ENCODE measurements at places on chromosomes 13 and 19.

DNA sequence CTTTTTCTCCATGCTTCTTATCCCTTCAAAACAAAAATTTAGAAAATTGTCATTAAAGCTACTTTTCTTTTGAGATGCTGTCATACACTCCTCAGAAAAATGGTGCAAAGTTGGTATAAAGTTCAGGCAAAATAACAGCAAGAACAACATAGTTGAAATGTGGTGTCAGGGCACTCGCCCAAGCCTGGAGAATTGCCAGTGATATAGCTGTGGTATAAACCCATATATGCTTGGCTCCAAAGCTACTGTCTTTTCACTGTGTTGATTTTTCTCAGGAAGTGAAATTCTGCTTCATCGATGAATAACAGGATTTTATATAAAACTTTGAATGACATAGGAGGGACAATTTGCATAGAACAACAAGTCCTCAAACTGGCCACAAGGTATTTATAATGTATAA lies 2532.9 kb downstream of the PCDH9 start:
- no peak for DNase-seq

DNA sequence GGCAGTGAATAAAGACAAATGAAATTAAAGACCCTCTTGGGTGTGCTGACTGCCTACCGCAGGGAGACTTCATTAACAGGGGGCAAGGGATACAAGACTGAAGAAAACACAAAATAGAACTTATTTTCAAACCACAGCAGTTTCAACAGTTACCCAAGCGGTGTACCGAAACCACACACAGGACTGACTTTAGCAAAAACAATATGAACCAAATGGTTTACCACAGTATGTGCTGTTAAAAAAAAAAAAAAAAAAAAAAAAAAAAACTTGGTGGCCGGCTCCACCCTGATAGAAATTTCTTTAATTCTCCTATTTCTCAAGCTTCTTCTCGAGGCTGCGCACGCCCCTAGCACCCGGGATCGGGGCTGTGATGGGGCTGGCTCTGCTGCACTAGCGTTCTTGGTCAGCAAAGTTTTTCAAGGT lies 42.6 kb downstream of the KLF2 start:
- peak; percentile 74 for DNase-seq

DNA sequence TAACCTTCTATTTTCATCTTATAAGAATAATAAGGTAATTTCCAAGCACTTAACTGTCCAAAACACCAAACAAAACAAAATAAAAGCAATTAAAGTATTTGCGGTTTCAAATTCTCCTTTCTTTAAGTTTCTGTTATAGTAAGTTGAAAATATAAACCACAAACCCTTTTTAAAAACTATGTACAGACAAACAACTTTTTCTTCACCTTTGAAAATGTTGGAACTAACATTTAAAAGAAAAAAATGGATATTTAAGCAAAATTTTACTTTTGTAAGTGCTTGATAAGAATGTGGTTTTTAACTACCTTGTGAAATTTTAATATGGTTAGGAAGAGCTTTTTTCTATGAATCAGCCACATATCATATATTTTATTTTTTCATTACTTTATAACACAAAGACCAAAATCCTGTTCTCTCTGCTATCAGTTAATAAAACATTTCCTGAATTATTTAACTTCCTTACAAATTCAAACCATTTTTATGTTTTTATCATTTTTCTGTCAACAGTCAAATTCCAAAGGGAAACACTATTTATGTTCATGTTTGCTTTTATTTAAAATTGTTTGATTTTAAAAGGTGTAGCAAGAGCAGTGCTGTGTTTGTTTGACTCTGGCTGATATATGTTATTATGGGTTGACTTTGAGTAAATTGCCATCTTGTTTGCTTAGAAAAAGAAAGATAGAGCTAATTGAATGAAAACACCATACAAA lies 554.1 kb upstream of the KLHL1 start:
- DNase-seq: peak; percentile 66

GRCh38 chr13:27975564-27976361 lies 6.6 kb upstream of the CDX2 start:
- DNase-seq: no peak

DNA sequence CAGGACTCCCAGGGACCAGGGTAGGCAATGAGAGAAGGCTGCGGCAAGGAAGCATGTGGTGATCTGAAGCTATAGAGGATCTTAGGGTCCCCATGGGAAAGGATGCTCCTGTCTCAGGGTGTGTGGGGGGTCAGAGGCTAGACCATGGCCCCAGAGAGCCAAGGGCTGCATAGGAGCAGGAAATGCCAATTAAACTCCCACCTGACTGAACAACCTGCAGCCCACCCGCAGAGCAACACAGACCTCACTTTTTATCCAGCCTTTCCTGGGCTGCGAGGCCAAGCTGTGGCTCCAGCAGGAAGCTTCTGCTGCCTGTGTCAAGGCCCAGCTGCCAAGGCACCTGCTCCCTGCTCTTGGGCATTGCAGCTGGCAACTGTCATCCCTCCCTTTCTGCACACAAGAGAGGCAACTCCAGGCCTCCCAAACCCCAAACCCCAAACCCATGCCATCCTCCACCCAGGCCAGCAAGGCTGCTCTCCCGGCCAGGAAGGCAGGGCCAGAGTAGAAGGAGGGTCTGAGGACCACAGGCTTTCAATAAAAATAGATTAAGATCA lies 290.1 kb downstream of the FOXO1 start:
- DNase-seq: peak; percentile 42

GRCh38 chr13:24039621-24040475 lies 120.7 kb upstream of the SPATA13 start:
- DNase-seq: no peak

DNA sequence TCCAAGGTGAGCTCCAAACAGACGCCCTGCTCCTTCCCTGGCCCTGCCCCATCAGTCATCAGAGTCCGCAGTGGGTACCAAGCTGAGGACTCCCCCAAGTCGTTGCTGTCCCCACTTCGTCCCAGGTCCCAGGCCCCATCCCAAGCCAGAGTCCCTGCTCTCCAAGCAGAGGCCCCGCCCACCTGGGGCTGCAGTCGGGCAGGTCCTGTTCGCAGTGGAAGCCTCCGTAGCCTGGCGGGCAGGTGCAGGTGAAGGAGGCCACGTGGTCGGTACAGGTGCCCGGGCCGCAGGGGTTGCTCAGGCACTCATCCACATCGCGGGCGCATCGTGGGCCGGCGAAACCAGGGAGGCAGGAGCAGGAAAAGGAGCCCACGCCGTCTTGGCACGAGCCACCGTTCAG lies 19.4 kb downstream of the NOTCH3 start:
- DNase-seq: no peak

- no peak for DNase-seq
These were observed 1564.9 kb downstream of the OLFM4 start for GRCh38 chr13:54593504-54593903.

DNA sequence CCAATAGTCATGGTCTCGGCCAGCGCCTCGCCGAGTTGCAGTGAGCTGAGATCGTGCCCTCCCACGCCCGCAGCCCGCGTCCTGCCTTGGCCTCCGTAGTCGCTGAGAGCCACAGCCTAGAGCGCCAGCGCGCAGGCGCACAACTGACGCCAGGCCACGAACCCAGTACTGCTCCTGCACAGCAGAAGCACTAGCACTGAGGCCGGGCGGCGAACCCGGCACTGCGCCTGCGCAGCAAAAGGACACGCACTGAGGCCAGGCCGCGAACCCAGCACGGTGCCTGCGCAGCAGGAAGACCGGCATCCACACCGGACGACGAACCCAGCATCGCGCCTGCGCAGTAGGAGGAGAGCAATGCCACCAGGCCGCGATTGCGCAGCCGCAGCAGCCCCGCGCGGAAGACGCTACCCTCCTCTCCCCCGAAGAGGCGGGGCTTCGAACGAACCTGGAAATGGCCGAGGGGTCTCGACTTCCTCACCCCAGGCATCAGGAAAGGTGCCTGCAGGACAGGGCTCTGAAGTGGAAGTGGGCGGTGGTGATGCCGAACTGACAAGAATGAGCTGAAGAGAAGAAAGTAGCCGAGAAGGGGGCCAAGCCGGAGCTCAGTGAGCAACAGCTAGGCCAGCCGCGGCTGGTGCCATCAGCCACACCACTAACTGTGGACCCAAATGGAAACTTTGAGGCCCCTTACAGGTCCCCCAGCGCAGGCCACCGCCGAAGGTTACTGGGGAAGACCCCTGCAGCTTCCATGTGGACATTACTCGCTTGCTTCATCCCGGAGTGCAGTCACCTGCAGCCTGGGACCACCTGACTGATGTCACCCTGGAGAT lies 7.5 kb downstream of the F10 start:
- DNase-seq: peak; percentile 27

DNA sequence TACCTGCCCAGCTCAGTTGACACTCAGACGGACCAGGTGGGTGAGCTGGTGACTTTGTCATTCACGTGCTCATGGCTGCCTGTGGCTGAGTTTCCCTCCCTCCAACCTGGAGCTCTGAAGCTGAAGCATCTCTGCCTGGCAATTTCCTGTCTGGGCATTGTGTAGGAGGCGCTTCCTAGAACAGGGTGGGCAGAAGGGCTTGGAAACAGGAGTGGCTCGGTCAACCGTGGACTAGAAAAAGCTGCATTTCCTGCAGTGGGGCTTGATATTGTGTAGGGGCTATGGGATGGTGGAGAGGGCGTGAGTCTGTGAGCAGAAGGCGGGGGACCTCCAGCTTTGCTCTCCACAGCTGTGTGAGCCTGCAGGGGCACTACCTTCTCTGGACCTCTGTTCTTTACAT lies 278.3 kb downstream of the TEX29 start:
- no peak for DNase-seq

Measured in common myeloid progenitor, CD34-positive (primary cell).